H1 (cell line): ENCODE measurements at places on chromosomes 1 and 21. TPM values are rescaled to one million over a fixed set of nuclear protein-coding genes. Genes with fewer than 3 reads are reported as not detected.

DNA sequence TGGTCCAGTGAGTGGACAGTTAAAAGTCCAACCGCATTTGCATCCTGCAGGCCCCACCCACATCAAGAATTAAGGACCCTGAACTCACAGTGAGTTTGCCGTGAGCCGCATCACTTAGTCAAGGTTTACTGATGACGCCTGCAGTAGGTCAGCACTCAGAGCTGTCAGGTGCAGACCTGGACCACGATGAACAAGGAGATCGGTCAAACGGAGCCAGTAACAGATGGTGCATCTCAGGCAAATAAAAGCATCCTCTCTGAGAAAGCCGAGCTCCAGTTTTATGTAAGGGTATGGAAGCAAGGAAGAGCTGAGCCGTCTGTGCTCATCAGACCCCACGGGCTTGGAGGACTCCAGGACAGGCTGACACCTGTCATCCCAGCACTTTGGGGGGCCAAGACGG is 4.5 kb downstream of the PRDM15 start:
- no peaks in the 10 kb centered on the region; the same call in 1 of the 2 replicates for H3K4me1 ChIP-seq
- no peak overlapping the region for H3K4me3 ChIP-seq
- no peak for DNase-seq
- H3K27ac ChIP-seq, result no peak overlapping the region
- no peaks in the 10 kb centered on the region for H3K27me3 ChIP-seq

DNA sequence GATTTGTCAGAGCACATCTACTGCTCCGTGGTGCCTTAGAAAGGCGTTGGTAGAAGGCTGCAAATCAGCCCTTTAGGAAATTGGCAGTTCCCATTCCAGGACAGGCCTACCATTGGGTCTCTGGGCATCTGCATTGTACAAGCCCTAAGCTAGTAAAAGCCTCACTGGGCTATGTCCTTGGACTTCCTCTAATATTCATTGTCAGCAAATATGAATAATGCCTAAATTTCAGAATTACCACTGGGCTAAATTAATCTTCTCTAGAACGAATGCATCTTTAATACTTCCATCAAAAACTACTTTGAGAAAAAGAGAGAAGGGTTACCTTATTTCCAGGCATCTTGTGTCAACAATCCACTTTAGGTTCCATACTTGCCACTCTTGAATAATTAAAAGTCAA is 41.5 kb upstream of the ATP1A1 start:
- H3K4me1 ChIP-seq, result no peaks in the 10 kb centered on the region
- H3K27me3 ChIP-seq, result no peaks in the 10 kb centered on the region
- no peak overlapping the region for H3K27ac ChIP-seq
- H3K4me3 ChIP-seq, result no peak overlapping the region
- DNase-seq, result no peak
- H3K36me3 ChIP-seq, result no peaks in the 10 kb centered on the region

DNA sequence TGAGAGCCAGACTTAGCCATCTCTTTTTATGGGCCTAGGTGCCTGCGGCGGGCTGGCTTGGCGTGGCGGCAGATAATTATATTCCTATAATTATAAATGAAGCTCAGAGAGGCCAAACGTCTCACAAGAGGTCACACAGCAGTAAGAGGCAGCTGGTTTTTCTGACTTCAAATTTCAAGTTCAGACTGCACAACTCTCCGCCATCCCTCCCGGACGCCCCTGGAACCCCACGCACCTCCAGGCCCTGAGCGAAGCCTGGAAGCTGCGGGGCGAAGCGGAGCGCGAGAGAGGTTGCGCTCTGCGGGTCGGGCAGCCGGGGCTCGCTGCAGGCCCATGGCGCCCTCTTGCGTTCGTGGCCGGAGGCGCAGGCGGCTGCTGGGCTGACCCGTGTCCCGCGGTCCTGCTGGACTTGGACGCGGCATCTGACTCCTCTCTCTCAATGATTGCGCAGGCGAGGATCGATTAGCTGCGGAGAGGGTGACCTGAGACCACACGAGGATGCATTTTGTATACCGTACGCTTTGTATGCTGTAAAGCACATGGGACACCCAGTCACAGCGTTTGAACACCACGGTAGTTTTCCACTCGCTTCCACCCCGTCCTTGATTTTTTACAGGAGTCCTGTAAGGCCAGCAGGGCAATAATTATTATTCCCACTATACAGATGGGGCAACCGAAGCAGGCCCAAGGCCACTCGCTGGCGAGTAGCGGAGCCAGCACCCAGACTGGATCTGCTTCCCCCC is 272.7 kb downstream of the FOXD2 start:
- peak; percentile 97 for DNase-seq
- no peak overlapping the region for H3K27ac ChIP-seq
- H3K36me3 ChIP-seq, result no peaks in the 10 kb centered on the region
- H3K27me3 ChIP-seq, result peaks cover 70% of the 10 kb centered on the region
- H3K4me1 ChIP-seq, result peaks cover 3% of the 10 kb centered on the region; the same call in 1 of the 2 replicates

GRCh38 chr1:173530795-173531693 is 53.9 kb downstream of the PRDX6 start:
- DNase-seq, result no peak
- peaks cover 10% of the 10 kb centered on the region for H3K4me1 ChIP-seq
- H3K27me3 ChIP-seq, result no peaks in the 10 kb centered on the region

- H3K36me3 ChIP-seq, result no peaks in the 10 kb centered on the region; the same call in 1 of the 2 replicates
- H3K4me3 ChIP-seq, result no peak overlapping the region
- no peak overlapping the region for H3K27ac ChIP-seq
- DNase-seq, result no peak
- H3K27me3 ChIP-seq, result no peaks in the 10 kb centered on the region
Observed at GRCh38 chr21:46375560-46376230, 51.7 kb downstream of the PCNT start.

- H3K4me3 ChIP-seq, result no peak overlapping the region
- H3K27ac ChIP-seq, result no peak overlapping the region
- no peaks in the 10 kb centered on the region for H3K36me3 ChIP-seq
- H3K4me1 ChIP-seq, result peaks cover under 1% of the 10 kb centered on the region; the same call in 1 of the 2 replicates
- no peak for DNase-seq
Observed at GRCh38 chr1:199743227-199743626, 284.3 kb upstream of the NR5A2 start.

- no peak overlapping the region for H3K27ac ChIP-seq
- no peak overlapping the region for H3K4me3 ChIP-seq
- H3K27me3 ChIP-seq, result no peaks in the 10 kb centered on the region
- no peaks in the 10 kb centered on the region for H3K36me3 ChIP-seq
- no peaks in the 10 kb centered on the region for H3K4me1 ChIP-seq
- no peak for DNase-seq
Observed at GRCh38 chr1:199279872-199280645, 641.2 kb downstream of the PTPRC start.

GRCh38 chr1:169690489-169690888 is 20.9 kb downstream of the SELL start:
- H3K4me3 ChIP-seq, result no peak overlapping the region
- no peak overlapping the region for H3K27ac ChIP-seq
- DNase-seq, result no peak
- no peaks in the 10 kb centered on the region for H3K36me3 ChIP-seq

Gene LRRC71
- total RNA-seq, result not detected in 2 replicates

Gene SELENOF
- total RNA-seq, result 151 and 163 TPM in 2 replicates

Gene GFI1
- 0.17 and 0.19 TPM in 2 replicates for total RNA-seq
